CD4-positive, alpha-beta memory T cell (primary cell): ENCODE measurements at places on chromosomes 11 and 22.

- no peak for DNase-seq
Observed at GRCh38 chr22:30233582-30233981, 13.0 kb downstream of the LIF start.

DNA sequence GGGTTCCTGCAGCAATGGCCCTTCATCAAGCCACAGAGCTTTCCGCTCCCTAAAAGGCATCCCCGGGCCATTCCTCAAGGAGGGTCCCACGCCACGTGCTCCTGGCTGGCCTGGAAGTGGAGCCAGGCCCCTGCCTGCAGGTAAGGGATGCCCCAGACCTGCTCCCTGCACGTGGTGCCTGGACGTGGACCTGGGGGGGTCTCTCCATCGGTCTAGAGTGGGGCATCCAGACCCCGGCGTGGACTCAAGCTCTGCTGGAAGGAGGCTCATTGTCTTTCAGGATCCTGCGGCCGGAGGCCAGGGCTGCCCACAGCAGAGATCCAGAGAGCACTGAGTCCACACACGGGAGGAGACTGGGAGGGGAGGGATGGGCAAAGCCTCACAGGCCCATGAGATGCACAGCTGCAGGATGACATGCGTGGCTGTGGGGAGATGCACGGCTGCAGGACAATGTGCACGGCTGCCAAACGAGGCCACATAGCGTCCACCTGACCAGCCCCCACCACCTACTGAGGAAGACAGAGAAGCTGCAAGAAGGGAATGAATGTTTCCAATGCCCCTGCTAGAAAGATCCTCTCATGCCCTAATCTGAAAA is 236.7 kb downstream of the BRD1 start:
- no peak for DNase-seq

DNA sequence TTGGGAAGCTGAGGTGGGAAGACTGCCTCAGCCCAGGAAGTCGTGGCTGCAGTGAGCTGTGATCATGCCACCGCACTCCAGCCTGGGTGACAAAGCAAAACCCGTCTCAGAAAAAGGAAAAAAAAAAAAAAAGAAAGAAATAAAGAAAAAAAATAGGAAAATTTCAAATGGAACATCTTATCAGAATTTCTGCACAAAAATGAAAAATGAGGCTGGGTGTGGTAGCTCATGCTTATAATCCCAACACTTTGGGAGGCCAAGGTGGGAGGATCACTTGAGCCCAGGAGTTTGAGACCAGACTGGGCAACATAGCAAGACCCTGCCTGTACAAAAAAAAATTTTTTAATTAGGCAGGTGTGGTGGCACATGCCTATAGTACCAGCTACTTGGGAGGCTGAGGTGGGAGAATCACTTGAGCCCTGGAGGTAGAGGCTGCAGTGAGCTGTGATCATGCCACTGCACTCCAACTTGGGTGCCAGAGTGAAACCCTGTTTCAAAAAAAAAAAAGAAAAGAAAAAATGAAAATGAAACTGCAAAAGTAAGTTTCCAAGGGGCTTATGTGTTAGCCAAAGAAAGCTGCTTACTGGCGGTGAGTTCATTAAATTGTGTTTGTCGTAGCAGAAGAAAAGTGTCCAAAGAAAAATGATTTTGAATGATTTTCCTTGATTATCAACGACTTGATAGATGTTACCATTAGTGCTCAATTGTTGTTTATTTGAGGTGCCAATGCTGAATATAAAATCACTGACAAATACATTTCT is 7.5 kb upstream of the CRKL start:
- DNase-seq: no peak

DNA sequence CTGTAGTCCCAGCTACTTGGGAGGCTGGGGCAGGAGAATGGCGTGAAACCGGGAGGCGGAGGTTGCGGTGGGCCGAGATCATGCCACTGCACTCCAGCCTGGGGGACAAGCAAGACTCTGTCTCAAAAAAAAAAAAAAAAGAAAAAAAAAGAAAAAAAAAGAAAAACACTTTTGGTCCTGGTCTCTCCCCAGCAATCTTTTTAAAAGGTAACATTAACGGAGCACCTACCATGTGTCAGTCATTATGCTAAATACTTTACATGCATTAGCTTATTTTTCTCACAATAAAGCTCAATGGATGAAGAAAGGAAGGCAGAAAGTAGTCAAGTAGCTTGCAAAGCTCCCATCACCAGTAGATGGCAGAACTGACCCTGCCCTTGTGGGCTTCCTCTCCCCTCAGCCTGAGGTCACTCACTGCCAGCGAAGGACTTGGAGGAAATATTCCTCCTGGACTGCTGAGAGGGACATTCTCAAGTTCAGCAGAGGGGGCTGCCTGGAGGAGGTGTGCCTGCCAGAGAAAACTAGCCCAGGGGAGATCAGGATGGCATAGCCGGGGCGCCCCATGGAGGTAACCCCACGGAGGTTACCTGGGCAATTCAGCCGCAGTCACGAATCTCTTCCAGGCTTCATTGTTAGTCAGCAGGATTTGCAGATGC is 15.5 kb downstream of the APOL3 start:
- DNase-seq: no peak
